Neural progenitor cell (in vitro differentiated cells): ENCODE measurements at places on chromosomes 6 and 20.

DNA sequence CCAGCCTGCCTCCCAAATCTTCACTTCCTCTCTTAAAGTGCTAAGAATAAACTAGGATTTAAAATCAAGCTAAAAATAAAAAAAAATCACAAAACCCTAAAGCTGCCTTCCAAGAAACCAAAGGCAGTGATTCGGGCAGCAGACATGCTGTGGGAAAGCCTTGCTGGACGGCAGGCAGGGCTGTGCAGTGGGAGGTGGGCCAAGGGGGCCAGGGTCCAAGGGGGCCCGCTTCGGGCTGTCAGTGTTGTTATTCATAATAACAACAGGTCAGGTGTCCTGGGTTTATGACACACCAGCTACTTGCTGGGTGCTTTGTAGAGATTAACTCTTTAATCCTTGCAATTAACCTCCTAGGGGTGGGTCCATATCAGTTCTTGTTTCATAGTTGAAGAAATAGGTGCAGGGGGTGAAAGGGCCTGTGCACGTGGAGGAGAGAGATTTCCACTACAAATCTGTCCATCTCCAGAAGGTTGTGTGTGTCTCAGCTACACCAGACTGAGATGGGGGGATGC lies 40.4 kb downstream of the CD40 start:
- no peak for DNase-seq

GRCh38 chr20:22339091-22339881 lies 245.1 kb downstream of the FOXA2 start:
- peak; percentile 87 for DNase-seq

GRCh38 chr20:48949304-48950170 lies 28.0 kb downstream of the ARFGEF2 start:
- DNase-seq = peak; percentile 25

DNA sequence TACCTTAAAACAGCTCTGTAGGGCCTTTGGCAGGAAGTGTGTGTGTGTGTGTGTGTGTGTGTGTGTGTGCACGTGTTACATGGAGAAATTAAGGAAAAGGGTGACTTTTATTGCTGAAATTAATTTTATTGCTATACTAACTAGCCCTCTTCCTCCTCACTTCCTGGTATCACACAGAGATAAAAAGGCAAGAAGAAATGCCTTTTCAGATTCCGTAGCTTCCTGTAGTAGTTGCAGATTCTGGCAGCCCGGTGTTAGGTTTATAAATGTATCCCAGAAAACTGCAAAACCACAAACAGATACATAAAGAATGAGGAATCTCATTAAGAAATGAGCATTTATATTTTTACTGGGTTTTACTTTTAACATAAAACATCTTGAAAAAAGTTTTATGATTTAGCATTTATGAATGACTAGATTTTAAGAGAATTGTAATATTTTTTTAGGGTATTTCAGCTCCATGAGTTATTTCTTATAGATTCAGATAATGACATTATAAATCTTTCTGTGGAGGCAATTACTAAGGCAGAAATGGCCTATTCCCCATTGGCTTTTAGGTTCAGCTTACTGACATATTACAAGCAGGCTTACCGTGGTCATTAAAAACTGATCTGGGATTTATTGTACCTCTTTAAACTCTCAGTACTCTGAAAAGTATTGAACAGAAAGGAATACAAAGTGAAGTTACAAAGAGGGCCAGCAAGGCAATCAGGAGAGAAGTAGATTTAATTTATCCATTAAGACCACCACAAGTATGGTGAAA lies 249.1 kb upstream of the TSHZ2 start:
- DNase-seq = no peak

DNA sequence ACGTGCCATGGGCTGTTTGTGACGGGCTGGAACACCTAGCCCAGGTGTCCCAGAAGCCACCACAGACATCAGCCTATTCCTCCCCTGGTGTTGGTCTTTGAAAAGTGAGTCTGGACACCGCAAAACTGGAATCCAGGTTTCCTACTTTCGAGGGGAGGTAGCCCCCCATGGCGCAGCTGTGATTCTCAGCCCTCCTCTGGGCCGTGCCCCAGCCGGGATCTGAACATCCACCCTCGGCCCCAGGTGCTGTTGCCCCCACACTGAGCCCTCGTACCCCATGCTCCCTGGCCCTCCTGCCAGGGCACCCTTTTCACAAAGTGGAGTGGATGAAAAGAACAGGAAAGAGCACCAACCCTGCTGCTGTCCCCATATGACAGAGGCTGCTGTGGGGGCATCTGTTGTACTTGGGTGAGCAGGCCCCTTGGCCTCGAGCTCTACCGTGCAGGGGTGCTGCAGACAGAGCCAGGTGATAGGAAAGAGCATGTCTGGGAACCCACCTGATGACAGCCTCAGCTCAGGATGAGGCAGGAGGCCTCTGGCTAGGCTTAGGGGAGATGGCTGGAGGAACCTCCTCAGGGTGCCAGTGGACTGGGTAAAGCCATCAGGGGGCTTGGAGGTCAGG lies 18.8 kb upstream of the MAS1L start:
- no peak for DNase-seq

DNA sequence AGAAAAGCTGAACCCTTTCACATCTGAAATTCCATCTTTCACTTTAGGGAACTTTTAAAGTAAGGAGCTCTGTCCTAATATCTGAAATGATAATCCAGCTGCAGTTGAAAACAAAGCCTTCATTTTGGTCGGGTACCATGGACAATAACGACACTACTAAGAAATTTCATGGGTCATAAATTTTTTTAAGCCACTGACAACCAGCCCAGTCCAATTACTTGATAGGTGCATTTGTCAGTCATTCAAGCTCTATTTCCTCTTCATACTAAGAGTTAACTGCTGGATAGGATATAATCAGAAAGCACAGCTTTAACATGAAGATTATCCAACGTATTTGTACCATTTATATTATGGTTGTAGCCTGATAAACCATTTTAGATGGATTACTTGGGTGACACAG lies 52.5 kb downstream of the MMUT start:
- no peak for DNase-seq

- peak; percentile 72 for DNase-seq
Observed at GRCh38 chr20:54624706-54625390, 149.5 kb downstream of the DOK5 start.

GRCh38 chr6:1396952-1397868 lies 7.8 kb downstream of the FOXF2 start:
- peak; percentile 89 for DNase-seq

- peak; percentile 67 for DNase-seq
Observed at GRCh38 chr6:41427642-41428335, 92.4 kb downstream of the NCR2 start.

- DNase-seq = no peak
Observed at GRCh38 chr6:44500074-44500473, 112.6 kb downstream of the CDC5L start.

GRCh38 chr6:44867571-44868334 lies 460.4 kb upstream of the RUNX2 start:
- no peak for DNase-seq

DNA sequence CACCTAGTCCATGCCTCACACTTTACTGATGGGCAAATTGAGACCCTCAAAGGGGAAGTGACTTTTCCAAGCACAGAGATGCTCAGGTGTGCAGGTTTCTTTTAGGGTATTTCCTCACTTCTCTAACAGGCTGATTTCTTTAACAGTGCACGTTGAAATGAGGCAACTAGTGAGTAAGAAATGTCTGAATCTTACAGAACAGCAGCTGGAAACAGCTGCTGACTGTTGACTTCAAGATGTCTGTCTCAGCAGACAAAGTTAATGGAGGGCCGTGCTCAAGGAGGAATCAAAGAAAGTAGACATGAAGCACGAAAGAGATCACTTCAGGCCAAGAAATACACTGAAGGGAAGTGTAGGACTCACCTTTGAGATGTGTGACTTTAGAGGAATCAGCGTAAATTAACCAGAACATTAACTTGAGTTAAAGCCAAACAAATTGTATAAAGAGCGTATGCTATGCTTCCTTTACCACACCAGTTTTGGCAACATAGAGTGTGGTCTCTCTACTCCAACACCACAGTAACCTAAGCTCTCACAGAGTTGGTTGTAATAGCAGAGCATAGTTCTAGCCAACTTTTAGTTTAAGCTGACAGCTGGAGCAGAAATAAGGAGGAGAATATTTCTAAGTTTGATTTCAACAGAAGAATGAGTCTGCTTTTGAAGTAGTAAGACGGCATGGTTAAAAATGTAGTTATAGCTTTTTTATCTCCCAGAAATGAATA lies 60.9 kb downstream of the SAMD3 start:
- no peak for DNase-seq

- no peak for DNase-seq
Observed at GRCh38 chr6:140980265-140980887, 1152.3 kb upstream of the GJE1 start.

- DNase-seq = no peak
Observed at GRCh38 chr6:110103260-110103659, 76.2 kb downstream of the WASF1 start.

DNA sequence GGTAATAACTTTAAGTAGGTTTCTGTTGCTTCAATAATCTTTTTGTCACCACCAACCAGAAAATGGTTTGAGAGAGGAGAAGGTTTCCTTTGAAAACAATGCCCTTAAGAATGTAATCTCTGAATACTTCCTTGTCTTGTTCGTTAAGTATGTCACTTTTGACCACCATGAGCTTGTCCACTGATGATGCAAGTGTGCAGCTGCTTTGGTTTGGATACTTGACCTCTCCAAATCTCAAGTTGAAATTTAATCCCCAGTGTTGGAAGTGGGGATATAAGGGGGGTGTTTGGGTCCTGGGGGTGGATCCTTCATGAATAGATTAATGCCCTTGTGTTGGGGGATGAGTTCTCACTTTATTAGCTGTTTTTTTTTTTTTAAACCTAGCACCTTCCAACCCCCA lies 985.4 kb downstream of the EPHA7 start:
- DNase-seq = no peak

- no peak for DNase-seq
Observed at GRCh38 chr20:19758133-19758500, at the start of gene RIN2. TSS of gene RIN2 (plus strand) at chr20:19758258. CDS start at chr20:19889602, 131,344 bp downstream.

DNA sequence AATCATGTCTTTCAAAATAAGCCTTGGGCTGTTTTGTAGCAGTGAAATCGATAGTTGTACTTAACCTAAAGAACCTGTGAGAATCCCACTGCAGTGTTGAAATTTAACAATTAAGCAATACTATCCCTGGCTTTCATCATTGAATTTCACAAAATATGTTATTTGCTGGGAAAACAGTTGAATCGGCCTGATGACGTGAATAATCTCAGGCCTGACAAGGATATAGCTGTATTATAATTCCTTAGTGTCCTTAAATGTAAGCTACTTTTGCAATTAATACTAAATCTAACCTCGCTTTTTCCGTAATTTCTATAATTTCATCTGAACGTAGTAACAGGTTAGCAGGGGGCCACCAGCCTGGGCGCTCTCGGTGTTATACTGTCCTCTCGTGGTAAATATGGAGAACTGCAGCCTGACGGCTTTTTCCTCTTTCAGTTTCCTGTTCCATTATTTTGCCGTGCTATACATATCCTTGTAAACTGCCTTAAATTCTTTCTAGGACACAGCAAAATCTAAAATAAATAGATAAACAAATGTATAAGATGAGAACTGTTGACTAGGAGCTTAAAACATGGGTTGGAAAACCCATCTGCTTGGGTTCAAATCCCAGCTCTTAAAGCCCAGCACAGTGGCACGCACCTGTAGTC lies 24.0 kb downstream of the MTFR2 start:
- DNase-seq = peak; percentile 54

DNA sequence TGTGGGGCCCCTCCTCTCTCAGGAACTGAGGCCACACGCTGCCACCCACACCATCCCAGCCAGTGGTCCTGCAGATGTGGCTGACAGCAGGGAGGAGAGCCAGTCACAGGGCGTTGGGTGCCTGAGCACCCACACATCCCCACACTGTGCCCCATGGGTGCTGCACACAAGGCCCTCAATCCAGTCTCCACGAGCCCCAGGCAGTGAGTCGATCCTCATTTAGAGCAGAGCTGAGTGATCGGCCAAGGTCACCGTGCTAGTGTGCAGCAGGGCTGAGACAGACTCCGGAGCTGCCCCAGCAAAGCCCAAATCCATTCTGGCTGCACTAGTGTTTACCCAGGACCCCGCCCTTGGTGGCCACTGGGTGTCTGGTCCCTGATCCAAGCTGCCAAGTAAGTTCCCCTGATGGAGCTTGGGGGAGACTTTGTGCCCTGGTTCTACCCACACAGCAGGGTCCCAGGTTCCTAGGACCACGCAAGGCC lies 9.0 kb downstream of the C20orf203 start:
- no peak for DNase-seq

DNA sequence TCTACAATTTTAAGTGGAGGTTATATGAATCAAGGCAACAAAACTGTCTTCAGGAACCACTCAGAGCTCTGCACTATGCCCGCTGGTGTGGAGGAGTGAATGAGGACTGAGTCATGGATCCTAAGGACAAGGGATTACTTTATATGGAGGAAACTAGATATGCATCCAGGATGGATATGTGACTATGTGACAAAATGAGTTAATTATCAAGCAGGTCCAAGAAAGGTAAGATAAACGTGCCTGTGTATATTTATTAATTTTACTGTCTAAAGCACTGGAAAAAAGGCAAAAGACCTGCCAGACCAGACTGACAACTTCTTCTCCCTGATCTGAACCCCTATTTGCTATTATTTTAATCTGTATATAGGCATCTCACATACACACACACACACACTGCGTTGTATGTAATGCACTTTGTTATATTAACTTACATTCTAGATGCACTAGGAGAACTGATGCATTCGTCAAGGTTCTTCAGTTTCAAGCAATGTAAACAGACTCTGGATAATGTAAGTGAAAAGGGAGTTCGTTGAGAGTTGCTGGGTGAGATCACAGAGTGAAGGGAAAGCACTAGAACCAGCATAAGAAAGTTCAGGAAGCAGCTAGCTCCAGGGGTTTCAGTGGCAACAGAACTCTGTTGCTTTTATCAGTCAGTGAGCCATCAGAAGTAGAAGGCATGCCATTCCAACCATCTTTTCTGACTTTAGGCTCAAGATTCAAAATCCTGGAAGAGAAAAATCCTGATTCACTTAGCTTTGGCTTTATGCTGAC lies 26.4 kb upstream of the ADGRG6 start:
- DNase-seq = no peak

DNA sequence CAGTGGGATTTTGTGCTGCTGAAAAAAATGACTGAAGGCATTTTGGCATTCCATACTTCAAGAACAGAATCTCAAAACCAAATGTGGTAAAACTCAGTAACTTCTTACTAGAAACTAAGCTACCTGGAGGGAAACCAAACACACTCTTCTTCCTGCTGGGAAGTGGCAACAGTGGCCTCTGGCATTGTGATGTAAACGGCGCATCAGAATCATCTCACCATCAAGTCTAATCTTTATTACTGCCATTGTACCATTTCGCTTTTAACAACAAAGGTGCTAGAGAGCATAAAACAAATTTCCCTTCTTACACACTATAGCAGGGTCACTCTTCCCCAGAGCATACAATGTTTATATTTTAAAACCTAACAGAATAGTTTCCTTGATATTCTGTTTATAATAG lies 101.6 kb upstream of the CEP162 start:
- no peak for DNase-seq
